OCI-LY7 (cell line): ENCODE measurements at places on chromosomes 5 and 9. TPM values are rescaled to one million over a fixed set of nuclear protein-coding genes. Genes with fewer than 3 reads are reported as not detected.

- DNase-seq = no peak
Measured at GRCh38 chr5:53031695-53032096, 42.5 kb downstream of the ITGA2 start.

DNA sequence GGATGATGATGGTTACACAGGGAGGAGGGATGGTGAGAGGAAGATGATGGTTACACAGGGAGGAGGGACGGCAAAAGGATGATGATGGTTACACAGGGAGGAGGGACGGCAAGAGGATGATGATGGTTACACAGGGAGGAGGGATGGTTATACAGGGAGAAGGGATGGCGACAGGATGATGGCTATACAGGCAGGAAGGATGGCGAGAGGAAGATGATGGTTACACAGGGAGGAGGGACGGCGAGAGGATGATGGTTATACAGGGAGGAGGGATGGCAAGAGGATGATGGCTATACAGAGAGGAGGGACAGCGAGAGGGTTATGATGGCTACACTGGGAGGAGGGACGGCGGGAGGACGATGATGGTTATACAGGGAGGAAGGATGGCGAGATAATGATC is 64.1 kb upstream of the FCN1 start:
- no peak for DNase-seq

GRCh38 chr9:5479994-5480694 is 29.8 kb downstream of the CD274 start:
- no peak for DNase-seq

DNA sequence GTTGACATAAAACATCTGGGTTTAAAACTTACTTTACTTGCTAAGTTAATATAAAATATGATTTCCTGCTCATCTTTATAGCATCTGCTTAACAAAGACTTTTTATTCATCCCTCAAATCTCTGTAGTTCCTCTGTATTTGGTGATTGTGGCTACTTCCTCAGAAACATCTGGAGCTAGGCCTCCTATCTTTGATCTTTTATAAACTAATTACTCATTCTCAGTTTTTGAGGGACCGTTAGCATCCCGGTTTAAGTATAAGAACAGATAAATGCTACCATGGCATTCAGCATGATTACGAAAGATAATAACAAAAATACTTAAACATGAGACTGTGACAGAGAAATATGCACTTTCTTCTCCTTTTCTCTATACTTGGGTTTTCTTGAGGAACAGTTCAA is 85.3 kb downstream of the SLC38A9 start:
- DNase-seq = no peak

DNA sequence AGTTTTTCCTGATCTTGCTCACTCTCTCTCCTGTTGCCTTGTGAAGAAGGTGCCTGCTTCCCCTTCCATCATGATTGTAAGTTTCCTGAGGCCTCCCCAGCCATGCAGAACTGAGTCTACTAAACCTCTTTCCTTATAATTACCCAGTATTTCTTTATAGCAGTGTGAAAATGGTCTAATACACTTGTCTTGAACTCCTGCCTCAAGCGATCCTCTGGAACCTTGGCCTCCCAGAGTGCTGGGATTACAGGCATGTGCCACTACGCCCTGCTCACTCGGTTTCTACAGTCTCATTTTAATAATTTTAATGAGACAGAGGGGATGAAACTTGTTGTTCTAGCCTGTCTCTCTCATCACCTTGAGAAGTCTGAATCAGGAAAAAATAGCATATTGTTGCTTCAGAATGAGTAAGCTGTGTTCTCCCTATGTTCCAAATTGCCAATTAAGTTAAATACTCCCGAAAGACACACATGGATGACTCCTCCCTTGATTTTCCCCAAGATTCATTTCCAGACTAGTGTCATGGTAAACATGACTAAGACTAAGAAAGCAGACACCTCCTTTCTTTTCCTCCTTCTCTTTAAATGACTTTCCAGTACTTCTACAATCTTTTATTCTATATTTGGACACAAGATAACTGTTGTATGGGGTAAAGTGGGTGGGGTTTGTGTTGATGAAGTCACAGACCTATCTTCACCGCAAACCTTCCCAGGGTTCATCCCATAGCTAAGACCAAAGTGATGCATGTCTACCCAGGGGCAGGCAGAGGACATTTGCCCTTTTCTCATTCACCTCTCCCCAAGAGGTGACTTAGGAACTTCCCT is 7.8 kb upstream of the DNAJC18 start:
- DNase-seq = no peak

DNA sequence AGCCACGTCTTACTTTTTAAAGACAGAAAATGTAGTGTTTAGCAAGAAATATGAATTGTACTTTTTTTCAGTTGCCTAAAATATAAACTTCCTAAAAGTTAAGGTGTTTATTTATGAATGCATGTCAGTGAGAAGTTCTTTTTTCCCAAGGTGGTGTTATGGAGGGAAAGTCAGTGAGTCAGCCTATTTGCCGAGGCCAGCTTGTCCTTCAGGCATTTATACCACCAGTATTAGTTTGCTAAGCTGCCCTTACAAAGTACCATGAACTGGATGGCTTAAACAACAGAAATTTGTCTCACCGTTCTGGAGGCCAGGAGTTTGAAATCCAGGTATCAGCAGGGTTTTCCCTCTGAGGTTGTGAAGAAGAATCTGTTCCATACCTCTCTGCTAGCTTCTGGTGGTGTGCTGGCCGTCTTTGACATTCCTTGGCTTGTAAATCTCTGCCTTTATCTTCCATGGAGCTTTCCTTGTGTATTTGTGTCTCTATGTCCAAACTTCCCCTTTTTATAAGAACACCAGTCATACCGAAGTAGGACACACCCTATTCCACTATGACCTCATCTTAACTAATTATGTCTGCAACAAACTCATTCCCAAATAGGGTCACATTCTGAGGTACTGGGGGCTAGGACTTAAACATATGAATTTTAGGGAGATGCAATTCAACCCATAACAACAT is 38.4 kb downstream of the PRKACG start:
- DNase-seq = no peak

DNA sequence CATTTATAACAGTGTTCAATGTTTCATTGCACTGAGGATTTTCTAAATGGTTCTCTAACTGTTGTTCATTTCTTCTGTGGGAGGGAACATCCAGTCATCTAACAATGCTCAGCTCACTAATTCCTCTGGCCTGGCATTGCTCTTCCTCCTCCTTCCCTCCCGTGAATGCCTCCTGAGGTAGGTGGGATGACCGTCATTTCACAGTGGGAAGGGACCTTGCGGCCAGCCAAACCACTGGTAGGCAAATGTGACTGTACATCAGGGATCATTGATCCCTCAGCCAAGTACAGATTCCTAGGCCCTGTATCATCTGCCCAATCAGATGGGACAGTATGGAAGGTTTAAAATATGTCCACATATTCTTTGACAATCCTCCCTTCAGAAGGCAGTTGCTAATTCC is 23.7 kb upstream of the VDAC1 start:
- DNase-seq = no peak

- DNase-seq = no peak
Measured at GRCh38 chr5:131220566-131220965, 43.3 kb upstream of the CDC42SE2 start.

- DNase-seq = no peak
Measured at GRCh38 chr5:82642313-82642712, 364.2 kb upstream of the RPS23 start.

DNA sequence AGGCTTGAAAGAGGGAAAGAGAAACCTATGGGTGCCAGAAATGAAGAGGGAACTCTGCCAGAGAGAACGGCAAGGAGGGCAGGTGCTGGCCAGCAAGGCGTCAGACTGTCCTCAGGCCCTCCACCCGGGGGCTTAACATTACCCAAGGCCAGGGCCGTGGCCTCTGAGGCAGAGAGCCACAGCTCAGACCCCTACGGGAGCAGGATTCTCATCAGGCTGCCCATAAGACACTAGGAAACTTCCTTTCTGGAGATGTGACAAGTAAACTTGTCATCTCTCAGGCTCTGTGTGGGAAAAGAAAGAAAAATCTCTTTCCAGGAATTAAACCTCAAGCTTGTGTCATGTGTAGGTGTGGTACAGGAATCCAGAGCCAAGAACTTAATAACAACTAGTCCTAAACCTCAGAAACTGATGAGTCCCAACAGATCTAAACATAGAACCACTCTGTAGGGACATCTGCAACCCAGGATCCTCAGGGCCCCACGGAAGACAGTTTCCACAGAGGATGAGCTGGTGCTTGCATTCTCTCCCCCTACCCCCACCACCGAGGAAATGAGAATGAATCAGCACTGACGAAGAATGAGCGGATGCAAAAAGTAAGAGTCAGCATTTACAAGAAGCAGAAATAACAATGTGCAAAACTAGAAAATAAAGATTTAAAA is 74.3 kb downstream of the DCP2 start:
- no peak for DNase-seq

DNA sequence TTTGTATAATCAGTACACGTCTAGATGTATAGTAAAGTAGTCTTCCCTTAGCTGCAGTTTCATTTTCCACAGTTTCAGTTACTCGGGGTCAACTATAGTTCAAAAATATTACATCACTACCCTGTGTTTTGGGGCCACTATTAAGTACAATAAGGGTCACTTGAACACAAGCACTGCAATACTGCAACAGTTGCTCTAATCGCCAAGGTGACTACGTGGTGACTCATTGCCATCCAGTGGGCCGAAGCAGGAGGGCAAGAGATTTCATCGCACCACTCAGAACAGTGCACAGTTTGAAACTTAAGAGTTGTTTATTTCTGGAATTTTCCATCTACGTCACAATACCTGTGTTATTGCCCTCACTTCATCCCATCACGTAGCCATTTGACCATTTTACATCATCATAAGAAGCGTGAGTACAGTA is at the start of gene ARL14EPL:
TSS of gene ARL14EPL (plus strand) at position 379 of the 424 bp plus-strand sequence. CDS start 18,994 bp downstream, outside the sequence.
- DNase-seq = no peak

GRCh38 chr5:124134941-124135340 is 611.5 kb downstream of the ZNF608 start:
- no peak for DNase-seq

DNA sequence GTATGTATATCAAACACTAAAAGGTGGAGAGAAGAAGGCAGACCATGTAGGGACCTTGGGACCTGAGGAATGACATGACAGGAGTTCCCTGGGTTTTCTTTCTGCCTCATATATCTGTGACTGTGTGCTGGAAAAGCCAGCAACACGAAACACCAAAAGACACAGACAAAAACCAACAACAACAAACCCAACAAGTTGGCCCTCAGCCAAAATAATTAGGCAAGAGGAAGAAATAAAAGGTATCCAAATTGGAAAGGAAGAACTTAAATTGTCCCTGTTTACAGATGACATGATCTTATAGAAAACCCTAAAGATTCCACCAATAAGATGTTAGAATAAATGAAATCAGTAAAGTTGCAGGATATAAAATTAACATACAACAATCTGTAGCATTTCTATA is 21.7 kb downstream of the ABO start:
- DNase-seq = no peak

DNA sequence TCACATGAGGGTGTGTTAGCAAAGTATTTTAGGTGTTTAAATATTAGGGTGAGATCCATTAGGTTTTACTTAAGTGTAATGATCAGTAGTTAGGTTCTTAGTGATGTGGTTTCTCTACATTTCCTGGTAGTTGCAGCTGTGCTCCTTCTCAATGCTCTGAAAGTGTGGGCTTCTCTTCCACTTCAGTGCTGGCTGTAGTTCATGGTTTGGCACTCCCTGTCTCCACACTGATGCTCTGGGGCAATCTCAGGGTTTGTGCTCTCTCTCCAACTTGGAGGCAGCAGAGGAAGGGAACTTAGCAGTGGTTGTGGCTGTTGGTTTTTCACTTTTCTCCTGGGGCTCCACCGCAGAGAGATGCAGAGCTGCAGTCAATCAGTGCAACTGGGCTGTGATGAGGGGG is 507.5 kb downstream of the TMEM232 start:
- DNase-seq = no peak

GRCh38 chr9:134724202-134724911 is 82.8 kb downstream of the COL5A1 start:
- no peak for DNase-seq

DNA sequence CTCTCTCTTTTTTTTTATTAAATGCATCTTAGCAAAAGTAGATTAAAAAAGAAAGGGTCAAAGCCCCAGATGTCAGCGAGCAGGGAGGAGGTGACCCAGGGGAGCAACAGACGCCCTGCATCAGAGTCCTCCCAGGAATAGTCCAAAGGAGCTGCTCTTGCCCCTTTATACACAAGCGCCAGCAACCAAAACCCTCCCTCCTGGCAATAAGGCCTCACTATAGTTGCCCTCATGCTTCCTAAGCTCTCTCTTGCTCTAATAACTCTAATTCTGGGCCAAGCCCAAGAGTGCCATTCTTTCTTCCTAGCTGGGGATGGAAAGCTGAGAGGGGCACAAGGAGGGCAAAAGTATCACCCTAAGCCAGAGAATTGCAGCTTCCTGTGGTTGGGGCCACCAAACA is 26.3 kb downstream of the PCDHGC5 start:
- no peak for DNase-seq

GRCh38 chr5:61402970-61403900 is 71.2 kb downstream of the ZSWIM6 start:
- DNase-seq = no peak

Gene FIBCD1
- total RNA-seq = not detected in 2 replicates

Gene GPX8
- not detected in 2 replicates for total RNA-seq

Gene PRR7
- total RNA-seq = 12.5 and 12.8 TPM in 2 replicates

Gene PAM
- not detected in 2 replicates for total RNA-seq

Gene DMRTA1
- total RNA-seq = not detected in 2 replicates

Gene PAPPA
- not detected in 2 replicates for total RNA-seq

Gene LEAP2
- total RNA-seq = 5.4 and 5.6 TPM in 2 replicates

Gene GABRA6
- not detected in 2 replicates for total RNA-seq

Gene AGXT2
- total RNA-seq = not detected in 2 replicates
